ENCODE measurements at places on chromosomes 5 and 9.

DNA sequence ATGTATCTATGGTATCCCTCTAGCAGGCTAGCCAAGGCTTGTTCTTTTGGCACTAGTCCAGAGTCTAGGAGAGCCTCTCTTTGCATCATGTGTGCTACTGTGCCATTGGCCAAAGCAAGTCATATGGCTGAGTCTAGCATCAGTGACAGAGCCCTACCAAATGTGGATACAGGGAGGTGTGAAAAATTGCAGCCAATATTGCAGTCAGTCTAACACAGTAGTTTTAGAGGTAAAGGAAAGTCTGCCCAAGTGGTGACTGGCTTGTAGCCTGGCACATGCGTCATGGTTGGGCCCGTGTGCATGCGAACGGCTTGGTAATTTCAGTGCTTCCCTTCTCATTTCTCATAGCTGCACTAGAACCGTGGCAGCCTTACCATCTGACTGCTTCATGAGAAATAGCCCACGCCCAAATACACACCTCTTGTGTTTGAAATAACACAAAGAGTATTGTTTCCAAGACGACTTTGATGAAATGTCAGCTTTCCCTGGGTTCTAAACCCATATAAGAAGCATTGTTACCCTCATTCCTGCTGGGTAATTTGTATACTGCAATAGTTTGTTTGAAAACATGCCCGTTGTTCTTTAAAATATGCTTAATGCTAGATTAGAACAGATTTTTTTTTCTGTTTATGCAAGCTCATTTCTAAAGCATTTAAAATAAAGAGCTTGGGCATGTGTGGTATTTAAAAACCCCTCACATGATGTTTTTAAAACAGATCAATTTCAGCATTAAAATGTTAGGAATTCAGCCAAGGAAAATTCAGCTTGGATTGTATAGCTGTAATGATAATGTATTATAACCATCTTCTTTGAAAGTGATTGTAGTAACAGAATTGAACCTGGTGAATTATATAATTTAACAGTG lies 113.2 kb downstream of the TLE4 start:
- DNase-seq = no peak

DNA sequence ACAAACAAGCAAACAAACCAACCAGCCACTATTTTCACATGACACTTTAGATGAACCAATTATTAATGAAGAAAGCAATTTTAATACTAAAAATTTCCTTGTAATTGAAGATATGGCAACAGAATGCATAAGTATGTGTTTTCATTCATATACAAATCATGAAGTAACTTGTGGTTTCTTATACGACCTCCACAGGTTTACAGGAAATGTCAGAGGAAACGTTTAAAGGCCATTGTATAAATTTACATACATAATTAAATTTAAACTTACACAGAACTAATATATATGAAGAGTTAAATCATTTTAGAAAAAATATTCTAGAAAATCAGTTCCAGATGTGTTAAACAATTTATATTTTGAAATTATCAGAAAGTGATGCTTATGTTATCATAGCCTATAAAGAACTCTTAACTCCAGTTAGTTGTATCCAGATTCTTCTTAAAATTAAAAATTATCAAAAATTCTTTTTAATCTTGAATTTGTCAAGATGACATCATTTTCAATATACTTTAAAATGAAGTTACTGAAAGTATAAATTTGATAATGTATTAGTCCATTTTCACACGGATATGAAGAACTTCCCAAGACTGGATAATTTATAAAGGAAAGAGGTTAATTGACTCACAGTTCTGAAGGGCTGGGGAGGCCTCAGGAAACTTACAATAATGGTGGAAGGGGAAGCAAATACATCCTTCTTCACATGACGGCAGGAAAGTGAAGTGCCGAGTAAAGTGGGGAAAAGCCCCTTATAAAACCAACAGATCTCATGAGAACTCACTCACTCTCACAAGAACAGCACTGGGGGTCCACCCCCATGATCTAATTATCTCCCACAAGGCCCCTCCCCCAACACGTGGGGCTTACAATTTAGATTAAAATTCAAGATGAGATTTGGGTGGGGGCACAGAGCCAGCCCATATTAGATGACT lies 192.0 kb downstream of the PIK3R1 start:
- no peak for DNase-seq

DNA sequence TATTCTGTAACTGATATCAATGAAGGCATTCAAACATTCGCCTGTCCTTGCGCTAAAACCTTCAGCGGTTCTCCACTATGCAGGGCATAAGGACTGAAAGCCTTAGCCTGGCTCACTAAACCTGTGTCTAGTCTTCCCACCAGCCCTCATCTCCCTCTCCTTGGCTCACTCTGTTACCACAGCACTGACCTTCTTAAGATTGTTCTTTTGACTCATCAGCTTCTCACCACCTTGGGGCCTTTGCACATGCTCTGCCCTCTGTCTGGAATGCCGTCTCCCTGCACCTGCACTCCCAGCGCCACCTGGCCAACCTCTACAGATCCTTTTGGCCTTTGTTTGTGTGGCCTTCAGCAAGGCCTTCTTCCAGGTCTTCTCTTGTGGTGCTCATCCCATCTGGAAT lies 131.8 kb upstream of the IER5L start:
- no peak for DNase-seq

GRCh38 chr5:98563885-98564653 lies 209.4 kb upstream of the RGMB start:
- DNase-seq = no peak

- DNase-seq = no peak
Measured at GRCh38 chr5:132663771-132664695, 6.1 kb downstream of the IL13 start.

DNA sequence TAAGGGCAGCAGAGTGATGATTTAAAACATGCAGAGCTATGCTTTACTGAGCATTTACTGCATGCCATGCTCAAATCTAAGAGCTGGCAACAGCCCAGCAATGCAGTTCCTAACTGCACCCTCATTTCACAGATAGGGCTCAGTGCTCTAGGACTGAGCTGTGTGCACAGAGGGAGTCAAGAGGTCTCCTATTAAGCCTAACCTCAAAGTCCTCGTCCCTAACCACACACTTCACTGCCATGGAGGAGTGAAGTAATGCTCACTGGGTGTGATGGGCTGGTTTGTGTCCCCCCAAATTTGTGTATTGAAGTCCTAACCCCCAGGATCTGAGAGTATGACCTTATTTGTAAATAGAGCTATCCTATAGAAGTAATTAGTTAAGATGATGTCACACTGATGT lies 25.9 kb downstream of the BARX1 start:
- DNase-seq = no peak

Data from stimulated activated CD8-positive, alpha-beta memory T cell treated with anti-CD3 and anti-CD28 coated beads, Interleukin-12 subunit alpha, Interleukin-12 subunit beta, amount 100 ng/mL, for 1 hour (primary cell).